ENCODE measurements at places on chromosomes 16 and 17. TPM values are rescaled to one million over a fixed set of nuclear protein-coding genes. Genes with fewer than 3 reads are reported as not detected.

Gene SLC16A6
- total RNA-seq = 0.22 TPM

Gene PPP1R27
- not detected for total RNA-seq

Gene GNGT2
- total RNA-seq = 0.70 TPM

Gene KRTAP1-3
- total RNA-seq = not detected

Gene IRX3
- 1.1 TPM for total RNA-seq

Gene GRAPL
- total RNA-seq = 0.55 TPM

Gene RBFOX1
- total RNA-seq = 1.6 TPM

Gene ST6GALNAC1
- 0.37 TPM for total RNA-seq

Gene C16orf92
- not detected for total RNA-seq

Gene TEKT5
- 0.60 TPM for total RNA-seq

Gene KRTAP4-3
- total RNA-seq = not detected

Gene PPP1R9B
- 20.4 TPM for total RNA-seq

Gene AXIN2
- 35.0 TPM for total RNA-seq

Gene CIITA
- total RNA-seq = 0.26 TPM

Gene HAP1
- 4.4 TPM for total RNA-seq

Gene EME2
- 25.7 TPM for total RNA-seq

Gene RAB11FIP4
- total RNA-seq = 47.3 TPM

Gene TMC8
- 3.1 TPM for total RNA-seq

Gene OR1A1
- not detected for total RNA-seq

Gene STAC2
- total RNA-seq = 4.2 TPM

Gene EME1
- total RNA-seq = 27.1 TPM

Gene ADAT1
- 46.0 TPM for total RNA-seq

Gene SLC38A7
- 22.9 TPM for total RNA-seq

Gene ABCA10
- total RNA-seq = not detected

Gene HSD17B1
- 1.5 TPM for total RNA-seq

Gene KRTAP3-2
- not detected for total RNA-seq

Gene RHBDF1
- total RNA-seq = 60.8 TPM

Gene ATP1B2
- 35.9 TPM for total RNA-seq

All from WTC11 (cell line).